ENCODE measurements at places on chromosomes 7 and 10.

DNA sequence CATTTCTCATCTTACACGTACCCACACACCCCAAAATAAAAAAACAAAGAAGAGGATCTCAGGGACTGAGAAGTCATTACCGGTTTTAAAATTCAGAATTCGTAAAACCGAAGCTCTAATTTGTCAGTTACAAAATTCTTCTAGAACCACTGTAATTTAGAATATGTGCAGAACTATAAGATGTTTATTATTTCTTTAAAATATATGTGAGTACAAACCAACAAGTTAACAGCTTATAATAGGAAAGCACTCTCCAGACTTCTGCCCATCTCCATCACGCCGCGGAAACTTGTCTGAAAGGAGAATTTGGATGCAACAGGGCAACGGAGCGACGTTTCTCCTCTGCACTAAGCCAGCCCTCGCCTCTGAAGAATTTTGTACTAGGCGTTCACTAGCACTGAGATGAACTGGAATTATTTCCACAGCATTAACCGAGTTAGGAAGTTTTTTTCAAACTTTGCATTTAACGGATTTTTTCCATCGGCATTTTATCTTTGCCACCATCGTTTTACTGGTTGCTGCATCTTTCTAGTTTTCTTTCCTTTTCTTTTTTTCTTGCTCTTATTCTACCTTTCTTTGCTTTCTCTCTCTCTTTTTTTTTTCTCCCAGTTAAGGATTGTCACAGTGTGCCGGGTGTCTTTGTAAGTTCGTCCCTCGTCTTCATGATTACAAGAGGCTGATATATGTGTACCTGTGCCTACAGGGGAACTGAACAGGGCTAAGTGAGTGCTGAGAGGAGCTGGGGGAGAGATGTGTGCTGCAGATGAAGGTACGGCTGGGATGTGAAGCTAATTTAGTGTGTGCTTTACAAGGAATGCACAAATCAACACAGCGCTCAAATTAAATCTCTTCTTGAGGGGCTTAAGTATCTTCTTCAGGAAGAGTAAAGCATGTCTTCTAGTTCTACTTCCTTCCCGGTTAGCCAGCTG, 295.9 kb upstream of the NFE2L3 start:
- no peak for DNase-seq

DNA sequence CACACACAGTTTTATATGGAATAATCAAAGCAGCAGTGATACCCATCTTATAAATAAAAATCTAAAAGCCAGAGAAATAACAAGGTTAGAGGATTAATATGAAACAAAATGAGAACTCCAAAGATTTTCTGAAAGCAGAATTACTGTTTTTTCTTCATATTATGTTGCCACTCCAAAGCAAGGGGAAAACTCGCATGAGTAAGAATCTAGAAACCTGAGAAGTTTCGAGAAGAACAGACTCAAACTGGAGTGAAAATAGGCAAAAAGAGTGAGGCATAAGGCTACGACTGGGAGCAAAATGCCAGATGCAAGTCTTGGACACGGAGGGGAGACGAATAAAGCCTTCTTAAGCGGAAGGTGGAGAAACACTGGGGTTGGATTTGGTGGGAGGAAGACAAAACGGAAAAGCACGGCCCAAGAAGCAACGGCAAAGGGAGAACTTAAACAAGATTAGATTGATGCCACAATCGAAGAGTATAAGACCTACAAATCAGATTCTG, 923 bp downstream of the TNPO3 start:
- DNase-seq, result no peak

DNA sequence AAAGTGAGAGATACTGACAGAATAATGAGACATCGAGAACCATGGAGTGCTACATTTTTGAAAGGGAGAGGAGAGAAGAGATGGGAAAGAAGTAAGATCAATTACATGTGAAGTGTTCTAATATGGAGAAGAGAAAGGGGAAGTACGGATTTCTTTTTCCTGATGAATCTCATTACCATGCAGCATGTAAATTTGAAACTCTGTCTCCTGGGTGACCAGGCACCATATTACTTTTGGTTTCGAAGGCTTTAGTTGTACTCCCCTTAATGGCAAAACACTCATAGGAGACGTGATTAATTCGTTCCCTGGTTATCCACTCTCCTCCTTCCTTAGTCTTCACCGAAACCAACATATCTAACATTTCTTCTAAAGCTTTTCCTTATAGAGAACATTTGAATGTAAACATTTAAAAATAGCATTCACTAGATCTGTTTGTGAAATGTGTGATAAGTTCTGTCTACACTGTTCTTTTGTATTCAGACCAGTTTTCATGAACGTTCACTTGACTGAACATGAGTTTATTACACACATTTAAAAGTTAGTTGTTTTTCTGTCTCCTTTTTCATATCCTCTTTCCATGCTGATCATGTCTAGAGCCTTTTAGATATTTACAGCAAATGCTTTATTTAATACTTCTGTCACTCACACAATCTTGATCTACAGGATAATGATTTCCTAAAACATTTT, 80.2 kb upstream of the MSRB2 start:
- no peak for DNase-seq

- no peak for DNase-seq
These were observed 143.2 kb downstream of the NRCAM start for GRCh38 chr7:108313086-108313485.

DNA sequence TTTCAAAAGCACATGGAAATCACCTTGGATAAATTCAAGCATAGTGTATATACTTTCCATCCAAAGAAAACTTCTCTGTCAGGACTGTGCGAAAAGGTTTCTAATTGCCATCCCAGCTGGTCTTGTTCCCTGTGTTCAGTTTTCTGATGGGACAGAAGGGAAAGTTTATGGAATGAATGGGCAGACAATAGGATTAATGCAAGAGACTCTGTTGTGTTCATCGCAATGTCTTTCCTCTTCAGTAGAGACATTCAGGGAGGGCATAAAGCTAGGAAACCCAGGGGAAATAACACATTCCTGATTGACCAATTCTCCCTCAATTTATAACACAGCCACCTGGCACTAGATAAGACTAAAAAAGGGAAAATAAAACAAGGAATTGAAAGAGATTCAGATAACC, 78.9 kb downstream of the CACNA2D1 start:
- no peak for DNase-seq

- DNase-seq, result no peak
These were observed 50.1 kb upstream of the PRKAR1B start for GRCh38 chr7:776992-777727.

DNA sequence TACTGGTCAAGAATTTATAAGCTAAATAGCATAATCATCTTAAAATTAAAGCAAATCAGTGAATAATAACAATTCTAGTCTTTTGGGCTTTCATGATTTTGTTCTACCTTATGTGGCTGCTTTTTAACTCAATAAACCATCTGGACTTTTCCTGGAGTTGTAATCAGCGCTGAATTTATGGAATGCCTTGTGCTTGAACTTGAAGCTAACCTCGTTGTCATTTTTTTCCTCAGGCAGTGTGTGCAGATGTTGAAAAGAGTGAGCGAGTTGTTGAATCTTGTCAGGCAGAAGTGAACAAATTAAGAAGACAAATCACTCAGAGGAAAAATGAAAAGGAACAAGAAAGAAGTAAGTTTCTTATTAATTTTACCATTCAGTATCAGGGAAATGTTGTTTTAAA, 29.5 kb downstream of the ABRAXAS2 start:
- DNase-seq, result no peak
